Natural killer cell treated with Interleukin-12 subunit alpha and Interleukin-12 subunit beta and Interleukin-15 and Interleukin-18, amount 100 ng/mL, for 72 hours (primary cell): ENCODE measurements at places on chromosomes 11 and 22. TPM values are rescaled to one million over a fixed set of nuclear protein-coding genes. Genes with fewer than 3 reads are reported as not detected.

OR8D1 gene
- not detected for total RNA-seq

C11orf16 gene
- not detected for total RNA-seq

OR10D3 gene
- total RNA-seq, result not detected

LDHAL6A gene
- total RNA-seq, result not detected

RTN4RL2 gene
- total RNA-seq, result not detected

- no peak for DNase-seq
These were observed 64.6 kb downstream of the LINC01488 start for GRCh38 chr11:69545976-69546617.

GRCh38 chr11:47786373-47786772 lies 19.2 kb upstream of the FNBP4 start:
- DNase-seq, result no peak

- peak; percentile 61 for DNase-seq
These were observed 96.5 kb upstream of the FGF3 start for GRCh38 chr11:69915501-69916250.

GRCh38 chr22:50318698-50319411 lies 8.0 kb downstream of the DENND6B start:
- DNase-seq, result peak; percentile 56

GRCh38 chr22:36379593-36380361 lies 8.0 kb downstream of the MYH9 start:
- DNase-seq, result no peak

DNA sequence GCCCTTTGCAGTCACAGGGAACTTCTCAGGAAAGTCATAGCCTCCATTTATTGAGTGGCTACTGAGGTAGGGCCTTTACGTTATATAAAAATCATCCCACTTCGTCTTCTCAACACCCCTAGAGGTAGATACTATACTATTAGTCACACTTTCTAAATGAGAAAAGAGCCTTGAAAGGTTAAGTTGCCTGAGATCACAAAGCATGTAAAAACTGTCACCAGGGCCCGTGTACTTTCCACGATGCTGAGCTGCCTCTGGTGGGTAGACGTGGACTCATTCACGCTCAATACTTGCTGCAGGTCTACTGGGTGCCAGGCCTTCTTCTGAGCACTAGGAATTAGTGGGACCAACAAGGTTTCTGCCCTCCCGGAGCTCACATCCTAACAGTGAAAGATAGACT lies 16.3 kb downstream of the CHRDL2 start:
- no peak for DNase-seq

DNA sequence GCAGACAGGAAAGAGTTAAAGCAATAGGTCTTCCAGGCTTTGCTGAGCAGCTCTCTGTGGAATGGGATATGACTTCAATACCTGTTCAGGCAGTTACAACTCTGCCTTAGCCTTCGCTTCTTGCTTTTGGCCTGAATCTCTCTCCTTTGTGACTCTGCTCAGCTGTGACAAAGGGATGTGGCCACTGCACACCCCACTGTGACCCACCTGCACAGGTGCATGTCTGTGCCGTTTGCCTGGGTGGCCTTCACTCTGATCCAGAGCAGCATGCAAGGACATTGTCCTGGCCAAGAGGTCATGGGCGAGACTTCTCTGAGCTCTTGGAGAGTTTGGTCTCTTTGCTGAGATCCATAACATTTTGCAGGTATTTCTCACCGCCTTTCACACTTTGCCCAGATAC lies 891.3 kb downstream of the BRD1 start:
- DNase-seq, result no peak

DNA sequence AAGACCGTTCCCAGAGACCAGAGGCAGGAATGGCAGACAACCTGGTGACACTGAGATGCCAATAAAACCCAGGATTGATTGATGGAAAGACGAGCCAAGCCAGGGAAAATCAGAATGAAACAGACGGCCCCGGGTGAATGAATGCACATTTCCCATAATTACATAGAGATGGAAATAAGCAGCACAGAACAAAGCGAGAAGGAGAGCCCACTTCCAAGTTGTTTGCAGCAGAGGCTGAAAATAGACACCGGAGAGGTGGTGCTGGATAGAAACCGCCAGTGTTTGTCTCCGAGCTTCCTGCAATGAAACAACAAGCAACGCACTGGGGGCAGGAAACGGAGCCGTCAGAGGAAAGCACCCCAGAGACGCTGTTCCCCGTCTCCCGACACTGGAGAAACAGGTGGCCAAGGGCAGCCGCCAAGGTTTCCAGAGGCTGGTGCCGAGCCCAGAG lies 406.8 kb downstream of the SHANK2 start:
- DNase-seq, result no peak

DNA sequence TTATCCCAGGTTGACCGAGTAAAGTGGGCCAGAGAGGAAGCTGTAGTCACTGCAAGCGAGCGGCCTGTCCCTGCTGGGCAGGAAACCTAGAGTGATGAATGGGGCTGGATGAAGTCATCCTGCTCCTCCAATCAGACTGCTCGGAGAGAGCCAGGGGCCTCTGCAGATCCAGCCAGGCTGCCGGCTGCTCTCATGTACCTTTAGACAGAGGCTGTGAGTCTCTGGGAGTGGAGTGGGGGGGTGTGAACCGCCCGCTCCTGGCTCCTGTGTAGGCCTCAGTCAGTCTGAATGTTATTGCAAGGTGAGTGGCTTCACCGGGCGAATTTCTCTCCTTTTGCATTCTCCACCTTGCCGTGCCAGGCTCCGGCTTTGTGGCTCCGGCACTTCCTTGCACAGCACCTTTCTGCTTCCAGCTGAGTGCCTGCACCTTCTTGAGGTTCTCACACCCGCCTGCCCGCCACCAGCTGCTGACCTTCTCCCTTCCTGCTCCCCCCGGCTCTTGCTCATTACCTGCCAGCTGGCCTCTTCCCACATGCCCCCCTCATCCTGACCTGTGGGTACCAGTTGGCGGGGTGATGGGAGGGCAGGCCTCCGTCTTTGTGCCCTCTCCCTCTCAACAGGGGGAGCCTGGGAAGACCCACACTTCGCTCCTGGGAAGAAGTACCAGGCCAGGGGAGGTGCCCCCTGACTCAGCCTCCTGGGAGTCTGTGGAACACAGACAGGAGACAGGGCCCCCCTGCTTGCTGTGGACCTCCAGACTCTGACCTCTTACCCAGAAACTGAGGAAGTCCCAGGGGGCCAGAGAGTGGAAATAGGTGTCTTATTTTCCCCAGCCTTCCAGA lies 79.9 kb downstream of the GRAMD1B start:
- no peak for DNase-seq

- DNase-seq, result no peak
These were observed 40.0 kb upstream of the RTL6 start for GRCh38 chr22:44538051-44538450.

DNA sequence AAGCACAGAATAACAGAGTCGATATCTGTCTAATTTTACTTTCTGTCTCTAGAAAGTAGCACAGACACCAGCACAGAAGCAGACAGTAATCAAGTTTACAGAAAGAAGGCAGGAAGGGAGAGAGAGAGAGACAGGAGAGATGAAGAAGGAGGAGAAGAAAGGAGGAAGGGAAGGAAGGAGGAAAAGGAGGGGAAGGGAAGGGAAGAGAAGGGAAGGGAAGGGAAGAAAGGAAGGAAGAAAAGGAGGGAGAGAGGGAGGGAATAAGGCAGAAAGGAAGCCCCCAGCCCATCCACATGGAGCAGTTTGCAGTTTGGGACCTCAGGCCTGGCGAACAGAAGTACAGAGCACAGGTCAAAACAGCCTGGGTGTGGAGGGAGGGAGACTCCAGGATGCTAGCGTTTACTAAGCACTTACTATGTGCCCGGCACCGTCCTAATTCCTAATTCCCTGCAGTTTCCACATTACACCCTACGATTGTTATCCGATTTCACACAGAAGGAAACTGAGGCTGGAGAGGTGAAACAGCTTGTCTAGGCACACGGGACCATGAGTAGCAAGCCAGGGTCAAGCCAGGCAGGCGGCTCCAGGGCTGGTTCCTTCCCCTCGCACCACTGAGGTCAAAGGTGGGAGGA lies 46.0 kb upstream of the WNT7B start:
- peak; percentile 38 for DNase-seq

DNA sequence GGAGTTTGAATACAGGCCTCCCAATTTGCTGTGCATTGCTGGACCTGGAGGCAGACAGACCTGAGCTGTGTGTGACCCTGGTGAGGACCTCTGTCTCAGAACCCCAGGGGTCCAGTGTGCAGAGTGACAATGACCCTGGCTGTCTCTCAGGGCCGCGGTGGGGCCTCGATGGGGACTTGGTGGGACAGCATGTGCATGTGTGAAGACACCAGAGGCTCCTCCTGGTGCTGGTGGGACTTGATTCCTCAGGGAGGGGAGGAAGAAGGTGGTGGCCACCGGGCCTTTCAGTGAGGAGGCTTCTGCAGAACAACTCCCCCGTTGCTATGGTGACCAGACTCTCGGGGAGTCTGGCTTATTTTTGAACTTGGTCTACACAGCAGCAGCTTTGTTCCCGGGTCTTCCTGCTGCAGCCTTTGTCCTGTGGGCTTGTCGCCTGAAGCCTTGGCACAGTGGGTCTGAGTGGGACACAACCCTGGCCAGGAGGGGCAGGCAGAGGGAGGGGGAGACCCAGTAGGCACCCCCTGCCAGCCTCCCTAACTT lies 35.3 kb downstream of the MCM5 start:
- DNase-seq, result no peak

DNA sequence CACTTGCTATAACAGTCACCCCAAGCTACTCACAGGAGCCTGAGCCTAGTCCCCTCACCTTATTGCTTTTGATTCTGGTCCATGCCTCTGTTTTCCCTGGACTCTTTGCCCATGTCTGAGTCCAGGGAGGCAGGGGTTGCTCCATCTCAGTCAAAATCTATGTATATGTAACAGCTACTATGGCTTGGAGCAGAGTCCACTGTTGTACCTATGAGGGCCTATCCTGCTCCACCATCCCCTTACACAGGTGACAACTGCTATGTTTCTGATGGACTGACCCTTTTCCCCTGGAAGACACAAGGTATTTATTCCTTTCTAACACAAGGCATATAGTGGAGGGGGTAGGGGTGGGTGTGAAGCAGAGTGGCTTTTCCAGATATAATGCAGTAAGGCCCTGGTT lies 119.6 kb downstream of the VPREB1 start:
- no peak for DNase-seq

DNA sequence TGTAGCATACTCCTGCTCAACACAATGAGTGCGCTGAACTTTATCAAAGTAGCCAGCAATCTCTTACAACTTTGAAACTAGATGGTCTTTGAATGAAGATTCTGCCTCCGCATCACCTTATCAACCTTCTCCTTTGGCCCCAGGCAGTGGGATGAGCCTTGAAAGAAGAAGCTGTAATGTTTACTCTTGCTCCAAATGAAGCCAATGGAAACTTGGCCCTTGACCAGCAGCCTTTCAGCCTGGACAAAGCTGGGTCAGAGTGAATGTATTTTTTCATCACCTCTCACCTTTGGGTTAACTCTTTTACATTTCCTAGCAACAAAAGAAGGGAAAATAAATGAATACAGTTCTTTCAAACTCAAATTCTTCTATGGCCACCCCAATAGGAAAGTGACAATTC lies 359.1 kb downstream of the KCNA4 start:
- DNase-seq, result no peak

DNA sequence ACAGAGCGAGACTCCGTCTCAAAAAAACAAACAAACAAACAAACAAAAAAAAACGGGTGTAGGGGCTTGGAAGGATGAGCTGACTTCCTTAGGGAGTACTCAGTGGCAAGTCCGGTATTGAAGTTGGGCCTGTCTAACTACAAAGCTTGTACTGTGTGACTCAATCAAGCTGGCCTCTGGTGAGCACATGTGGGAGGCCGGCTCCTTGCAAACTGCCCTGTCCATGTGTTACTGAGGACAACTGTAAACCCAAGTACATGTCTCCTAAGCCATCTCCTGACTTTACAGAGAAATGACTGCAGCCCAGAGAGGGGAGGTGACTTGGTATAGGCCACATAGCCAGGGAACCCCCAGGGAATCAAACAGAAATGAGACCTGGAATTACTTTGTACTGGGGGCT lies 11.6 kb downstream of the RIBC2 start:
- DNase-seq, result no peak

DNA sequence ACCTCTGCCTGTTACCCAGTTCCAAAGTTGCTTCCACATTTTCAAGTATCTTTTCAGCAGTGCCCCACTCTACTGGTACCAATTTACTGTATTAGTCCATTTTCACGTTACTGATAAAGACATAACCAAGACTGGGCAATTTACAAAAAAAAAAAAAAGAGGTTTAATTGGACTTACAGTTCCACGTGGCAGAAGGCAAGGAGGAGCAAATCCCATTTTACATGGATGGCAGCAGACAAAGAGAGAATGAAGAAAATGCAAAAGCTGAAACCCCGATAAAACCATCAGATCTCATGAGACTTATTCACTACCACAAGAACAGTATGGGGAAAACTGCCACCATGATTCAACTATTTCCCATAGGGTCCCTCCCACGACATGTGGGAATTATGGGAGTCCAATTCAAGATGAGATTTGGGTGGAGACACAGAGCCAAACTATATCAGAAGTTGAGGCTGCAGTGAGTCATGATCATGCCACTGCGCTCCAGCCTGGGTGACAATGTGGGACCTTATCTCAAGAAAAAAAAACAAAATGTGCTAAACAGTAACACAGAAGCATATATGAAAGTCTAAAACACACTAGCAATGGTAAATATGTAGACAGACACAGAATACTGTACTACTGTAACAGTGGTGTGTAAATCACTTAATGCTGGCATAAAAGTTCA lies 190.3 kb upstream of the ZC3H12C start:
- DNase-seq, result no peak

DNA sequence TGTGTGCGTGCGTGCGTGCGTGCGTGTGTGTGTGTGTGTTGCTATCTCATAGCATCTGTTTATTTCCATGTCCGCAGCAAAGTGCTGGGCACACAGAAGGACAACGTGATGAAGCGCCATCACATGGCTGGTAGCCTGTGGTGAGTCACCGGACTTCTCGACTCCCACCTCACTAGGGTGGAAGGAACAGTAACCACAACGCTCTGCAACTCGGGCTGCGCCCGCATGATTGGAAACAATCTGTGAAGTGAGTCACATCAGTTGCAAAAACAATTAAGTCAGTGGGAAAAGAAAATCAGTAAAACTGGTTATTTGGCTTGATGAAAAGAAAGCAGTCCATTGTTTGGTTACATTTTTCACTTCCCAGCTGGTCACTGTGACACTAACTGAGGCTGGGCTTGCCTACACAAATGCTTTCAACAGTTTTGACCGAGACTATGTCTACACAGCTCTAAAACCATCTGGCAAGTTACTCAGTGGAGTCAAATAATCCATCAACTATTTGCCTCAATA lies 437.3 kb upstream of the CADM1 start:
- DNase-seq, result no peak

- DNase-seq, result no peak
These were observed 37.5 kb upstream of the RTL6 start for GRCh38 chr22:44535362-44536095.
